Tibial nerve (tissue), 4 donors: ENCODE measurements at places on chromosomes 7 and 10. TPM values are rescaled to one million over a fixed set of nuclear protein-coding genes. Genes with fewer than 3 reads are reported as not detected.

GRCh38 chr7:134420424-134421125, 38.3 kb downstream of the AKR1B1 start:
- DNase-seq: peak; percentile 56
- H3K36me3 ChIP-seq: no peaks in the 10 kb centered on the region

- H3K36me3 ChIP-seq: no peaks in the 10 kb centered on the region
- no peak overlapping the region for H3K27ac ChIP-seq
- H3K27me3 ChIP-seq: no peaks in the 10 kb centered on the region
- H3K4me1 ChIP-seq: peaks cover 12% of the 10 kb centered on the region
- no peak for DNase-seq
- H3K4me3 ChIP-seq: no peak overlapping the region
Measured at GRCh38 chr10:133359972-133360610, 2.3 kb upstream of the FUOM start.

GRCh38 chr7:131106681-131107336, 220.9 kb upstream of the MKLN1 start:
- H3K27ac ChIP-seq: peak overlapping the region; percentile 99
- H3K27me3 ChIP-seq: no peaks in the 10 kb centered on the region
- peak; percentile 33 for DNase-seq
- peaks cover 21% of the 10 kb centered on the region for H3K36me3 ChIP-seq
- H3K4me1 ChIP-seq: peaks cover 11% of the 10 kb centered on the region
- H3K4me3 ChIP-seq: peak overlapping the region; percentile 93

- H3K4me3 ChIP-seq: no peak overlapping the region
- no peaks in the 10 kb centered on the region for H3K27me3 ChIP-seq
- no peaks in the 10 kb centered on the region for H3K36me3 ChIP-seq
- no peak for DNase-seq
Measured at GRCh38 chr10:57925045-57925444, 342.6 kb downstream of the IPMK start.

DNA sequence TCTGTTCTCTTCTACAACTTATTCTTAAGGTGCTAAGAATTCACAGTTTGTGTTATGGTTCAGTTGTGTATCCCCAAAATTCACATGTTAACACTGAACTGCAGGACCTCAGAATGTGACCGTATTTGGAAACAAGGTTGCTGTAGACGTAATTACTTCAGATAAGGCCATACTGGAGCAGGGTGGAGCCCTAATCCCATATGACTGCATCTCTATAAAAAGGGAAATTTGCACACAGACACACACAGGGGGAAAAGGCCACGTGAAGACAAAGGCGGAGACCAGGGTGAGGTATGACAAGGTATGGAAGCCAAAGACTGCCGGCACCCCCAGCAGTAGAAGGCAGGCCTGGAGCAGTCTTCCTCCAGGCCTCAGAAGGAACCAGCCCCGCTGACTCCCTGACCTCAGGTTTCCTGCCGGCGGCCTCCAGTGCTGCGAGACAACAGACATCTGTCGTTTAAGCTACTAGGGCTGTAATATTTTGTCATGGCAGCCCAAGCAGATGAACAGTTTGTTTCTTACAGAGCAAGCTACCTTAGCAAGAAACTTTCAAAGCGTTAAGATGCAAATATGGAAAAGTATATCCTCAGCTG, 98.7 kb downstream of the PROSER2 start:
- H3K27ac ChIP-seq: no peak overlapping the region
- H3K27me3 ChIP-seq: no peaks in the 10 kb centered on the region
- H3K4me1 ChIP-seq: no peaks in the 10 kb centered on the region

TMEM243 gene
- total RNA-seq: 52.7 TPM

SYNPO2L gene
- total RNA-seq: not detected

FOXP2 gene
- 25.8 TPM for total RNA-seq
